Activated CD4-positive, alpha-beta memory T cell treated with anti-CD3 and anti-CD28 coated beads, Interleukin-2, amount 10 ng/mL, durations not matched to agents 7 days and 5 days (primary cell): ENCODE measurements at places on chromosomes 7 and 10.

DNA sequence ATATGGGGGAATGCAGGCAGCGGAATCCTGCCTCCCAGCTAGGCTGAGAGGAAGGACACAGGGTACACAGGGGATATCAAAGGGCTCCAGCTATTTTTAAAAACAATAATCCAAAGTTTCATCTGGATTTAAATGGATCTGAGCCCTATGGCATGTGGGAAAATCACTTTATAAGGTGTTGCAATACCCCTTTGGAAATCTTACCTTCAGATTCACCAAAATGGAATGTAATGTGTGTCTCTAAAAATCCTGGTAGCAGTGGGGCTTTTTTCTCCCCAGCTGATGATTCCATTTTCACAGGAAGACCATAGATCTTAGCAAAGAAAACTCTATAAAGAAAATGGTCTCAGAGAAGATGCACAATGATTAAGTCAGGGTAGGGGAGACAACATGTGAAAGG, 722.2 kb downstream of the PARD3 start:
- no peak for DNase-seq

DNA sequence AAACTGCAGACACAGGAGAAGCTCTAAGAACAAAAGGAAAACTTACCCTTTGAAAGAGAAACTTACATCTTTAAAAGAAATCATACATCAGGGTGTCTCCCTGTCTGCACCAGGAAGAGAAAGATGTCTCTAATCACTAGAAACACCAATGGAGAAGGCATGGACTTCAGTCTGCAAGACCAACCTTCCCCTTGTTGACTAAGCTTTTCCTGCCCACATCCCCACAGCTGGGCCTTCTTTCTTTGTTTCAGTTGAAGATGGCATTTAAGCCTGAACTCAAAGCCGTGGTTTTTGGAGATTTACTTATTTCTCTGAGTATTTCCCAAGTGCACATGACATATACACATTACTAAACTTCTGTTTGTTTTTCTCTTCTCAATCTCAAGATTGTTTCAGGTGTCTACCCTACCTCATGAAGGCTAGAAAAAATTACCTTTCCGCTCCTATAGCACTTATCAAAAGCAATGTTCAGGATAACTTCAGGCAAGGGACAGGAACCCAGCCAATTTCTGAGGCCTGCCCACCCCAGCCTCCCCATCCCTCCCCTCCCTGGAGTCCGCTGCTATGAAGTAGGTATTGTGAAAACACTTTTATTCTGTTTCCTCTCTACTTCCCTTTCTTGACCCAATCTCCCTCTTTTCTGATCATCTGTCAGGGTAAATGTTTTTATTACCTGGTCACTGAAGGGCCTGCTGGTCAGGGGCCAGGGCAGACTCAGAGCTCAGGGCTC, 2.8 kb upstream of the SLC29A3 start:
- no peak for DNase-seq

DNA sequence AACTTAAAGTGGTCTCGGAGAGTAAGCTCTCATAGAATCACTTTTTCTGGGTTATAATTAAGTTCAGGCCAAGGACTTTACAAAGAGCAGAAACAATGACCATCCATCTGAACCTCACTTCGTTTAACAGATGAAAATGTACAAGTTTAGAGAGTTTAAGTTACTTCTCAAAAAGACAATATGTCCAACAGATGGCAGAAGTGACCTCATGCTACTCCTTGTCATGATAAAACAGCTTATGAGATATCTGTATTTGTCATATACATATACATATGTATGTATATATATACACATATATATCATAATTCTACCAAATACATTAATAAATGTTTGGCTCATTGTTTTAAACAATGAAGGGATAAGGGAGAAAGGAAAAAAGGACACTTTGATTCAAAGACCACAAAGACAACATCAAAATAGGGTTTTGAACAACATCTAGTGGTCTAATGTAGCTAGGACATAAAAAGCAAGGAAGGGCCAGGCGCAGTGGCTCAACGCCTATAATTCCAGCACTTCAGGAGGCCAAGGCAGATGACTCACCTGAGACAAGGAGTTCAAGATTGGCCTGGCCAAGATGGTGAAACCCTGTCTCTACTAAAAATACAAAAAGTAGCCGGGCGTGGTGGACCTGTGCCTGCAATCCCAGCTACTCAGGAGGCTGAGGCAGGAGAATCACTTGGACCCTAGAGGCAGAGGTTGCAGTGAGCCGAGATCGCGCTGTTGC, 17.8 kb downstream of the NAPEPLD start:
- DNase-seq: no peak

DNA sequence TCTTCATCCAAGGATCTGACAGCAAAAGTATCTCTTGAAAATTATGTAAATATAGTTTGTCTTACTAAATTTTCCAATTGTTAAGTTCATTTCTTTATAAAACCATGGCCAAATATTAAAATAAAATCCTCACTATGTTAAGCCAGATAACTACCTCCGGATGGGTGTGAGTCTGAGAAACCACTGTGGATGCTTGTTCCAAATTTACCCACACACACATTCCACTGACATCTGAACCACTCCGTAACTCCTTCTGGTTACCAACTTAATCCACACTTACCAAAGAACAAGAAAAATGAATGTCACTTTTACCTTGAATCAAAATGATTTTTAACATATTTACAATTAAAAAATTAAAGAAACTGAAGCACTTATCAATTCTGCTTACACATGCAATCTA, 19.7 kb downstream of the CYTH3 start:
- DNase-seq: no peak

DNA sequence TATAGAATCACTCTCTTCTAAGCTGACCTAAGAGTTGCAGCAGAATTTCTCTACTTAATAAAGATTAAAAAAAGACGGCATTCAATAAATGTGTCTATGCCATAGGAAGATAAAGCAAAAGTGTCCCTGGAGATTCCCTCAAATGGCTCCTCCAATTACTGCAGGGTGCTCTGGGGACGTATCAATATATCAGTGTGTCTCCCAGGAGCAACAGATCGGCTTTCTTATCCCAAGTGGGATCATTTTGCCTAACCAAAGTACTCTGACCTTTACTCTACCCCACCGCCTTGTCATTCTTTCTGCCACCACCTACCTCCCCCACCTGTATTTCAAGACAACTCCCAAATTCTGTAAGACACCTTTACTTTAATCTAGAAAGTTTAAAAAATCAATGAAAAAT, 202.0 kb upstream of the SEMA3C start:
- no peak for DNase-seq

- no peak for DNase-seq
Observed at GRCh38 chr10:87771871-87772500, 46.0 kb downstream of the ATAD1 start.

DNA sequence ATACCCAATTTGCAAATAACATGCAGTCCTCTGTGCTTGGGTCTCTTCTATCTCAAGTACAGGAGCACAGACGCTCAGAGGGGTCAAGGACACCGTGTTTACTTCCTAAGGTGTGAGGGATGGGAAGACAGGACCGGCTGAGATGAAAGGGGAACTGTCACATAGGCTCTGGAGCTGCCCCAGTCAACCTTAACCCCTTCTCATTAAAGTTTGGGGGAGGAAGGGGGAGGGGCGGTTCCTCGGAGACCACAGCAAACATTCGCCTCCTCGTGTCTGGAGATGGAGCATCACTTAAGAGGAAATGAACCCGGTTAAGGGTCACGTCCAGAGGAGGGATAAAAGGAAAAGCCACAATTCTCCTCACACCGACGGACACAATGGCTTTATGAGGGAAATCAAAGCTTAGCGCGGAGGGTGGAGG, 1.1 kb downstream of the SH3PXD2A start:
- no peak for DNase-seq

- DNase-seq: no peak
Observed at GRCh38 chr10:114915294-114915693, 22.7 kb upstream of the TRUB1 start.

- DNase-seq: no peak
Observed at GRCh38 chr7:28362812-28363211, 49.5 kb upstream of the CREB5 start.

DNA sequence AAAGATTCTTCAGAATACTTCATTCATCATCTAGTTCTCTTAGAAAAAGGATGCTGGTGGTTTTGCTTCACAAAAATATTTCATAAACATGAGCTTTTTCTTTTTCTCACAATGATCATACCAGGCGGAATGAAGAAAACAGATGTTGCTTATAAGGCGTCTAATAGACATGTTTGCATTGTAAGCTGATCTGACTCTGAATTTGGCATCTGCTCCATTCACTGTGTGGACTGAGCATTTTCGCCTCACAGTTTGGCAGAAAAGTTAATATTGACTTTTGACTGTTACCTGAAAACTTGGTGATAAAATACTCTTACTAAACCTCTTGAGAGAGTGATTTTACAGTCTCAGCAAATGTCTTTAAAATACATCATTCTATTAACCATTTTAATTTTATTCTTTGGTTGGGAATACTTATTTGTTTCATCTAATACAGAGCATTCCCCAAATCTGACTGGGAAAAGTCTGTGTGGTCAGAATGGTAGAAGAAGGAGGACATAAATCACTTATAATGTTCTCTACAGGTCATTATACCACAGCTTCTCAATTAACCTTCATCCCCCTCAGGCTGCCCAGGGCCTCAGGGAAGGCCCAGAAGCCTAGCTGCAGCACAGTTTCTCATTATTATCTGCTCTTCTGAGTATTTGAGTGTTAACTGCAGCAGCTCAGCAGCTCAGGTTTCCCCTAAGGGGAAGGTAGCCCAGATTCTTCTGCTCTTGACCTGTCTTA, 121.6 kb upstream of the KAT6B start:
- no peak for DNase-seq

- DNase-seq: no peak
Observed at GRCh38 chr10:77791506-77791905, 135.0 kb downstream of the DLG5 start.

DNA sequence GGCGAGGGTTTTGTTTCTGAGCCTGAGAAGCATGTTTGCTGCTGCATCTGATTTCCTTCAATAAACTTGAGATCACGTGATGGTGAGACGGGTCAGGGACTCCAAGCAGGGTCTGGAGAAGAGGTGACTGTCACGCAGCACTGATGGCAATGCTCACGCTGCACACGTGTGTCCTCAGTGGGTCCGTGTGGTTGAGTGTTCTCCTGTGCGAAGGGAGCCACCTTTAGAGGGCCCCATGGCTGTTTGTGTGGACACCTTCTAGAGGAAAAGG, 100.4 kb downstream of the WDR37 start:
- no peak for DNase-seq

- DNase-seq: no peak
Observed at GRCh38 chr7:104958371-104958865, 55.6 kb upstream of the KMT2E start.

DNA sequence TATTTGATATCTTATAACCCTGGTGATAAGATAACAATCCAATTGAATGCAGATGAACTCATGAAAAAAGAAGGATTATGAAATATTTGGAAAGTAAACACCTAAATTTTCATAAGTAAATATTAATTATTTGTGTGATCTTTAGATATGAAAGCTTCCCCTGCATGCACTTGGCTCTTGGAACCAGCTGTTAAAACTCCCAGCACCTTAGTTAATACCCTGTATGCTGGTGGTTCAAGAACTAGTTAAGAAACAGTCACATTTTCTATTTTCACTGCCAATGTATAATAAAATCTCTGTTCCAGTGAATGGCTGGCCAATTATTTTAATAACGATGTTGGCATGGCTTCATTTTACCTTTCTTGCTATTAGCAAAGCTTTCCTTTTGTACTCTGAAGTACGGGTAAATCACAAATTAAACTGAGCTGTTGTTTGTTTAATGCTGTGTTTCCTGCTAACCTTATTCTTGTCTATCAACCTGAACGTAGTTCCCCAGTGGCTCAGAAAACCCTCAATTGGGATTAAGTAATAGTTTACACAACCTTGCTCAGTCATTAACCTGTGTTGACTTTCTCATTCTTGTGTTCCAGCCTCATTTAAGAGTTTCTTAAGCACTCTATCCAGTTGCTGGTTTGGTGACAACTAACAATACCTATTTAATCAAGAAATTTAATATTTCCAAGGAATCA, 38.9 kb downstream of the MET start:
- no peak for DNase-seq
